Heart left ventricle (tissue), 16 donors: ENCODE measurements at places on chromosomes 5 and 9.

- DNase-seq: no peak
- H3K4me1 ChIP-seq: peaks cover 9% of the 10 kb centered on the region
- H3K4me3 ChIP-seq: no peak overlapping the region
- no peak overlapping the region for H3K27ac ChIP-seq
Measured at GRCh38 chr5:178453224-178453623, 137.0 kb downstream of the COL23A1 start.

- H3K4me1 ChIP-seq: no peaks in the 10 kb centered on the region
- H3K27ac ChIP-seq: no peak overlapping the region
- no peak for DNase-seq
- no peak overlapping the region for H3K4me3 ChIP-seq
Measured at GRCh38 chr5:26805076-26805475, 233.3 kb downstream of the CDH9 start.

DNA sequence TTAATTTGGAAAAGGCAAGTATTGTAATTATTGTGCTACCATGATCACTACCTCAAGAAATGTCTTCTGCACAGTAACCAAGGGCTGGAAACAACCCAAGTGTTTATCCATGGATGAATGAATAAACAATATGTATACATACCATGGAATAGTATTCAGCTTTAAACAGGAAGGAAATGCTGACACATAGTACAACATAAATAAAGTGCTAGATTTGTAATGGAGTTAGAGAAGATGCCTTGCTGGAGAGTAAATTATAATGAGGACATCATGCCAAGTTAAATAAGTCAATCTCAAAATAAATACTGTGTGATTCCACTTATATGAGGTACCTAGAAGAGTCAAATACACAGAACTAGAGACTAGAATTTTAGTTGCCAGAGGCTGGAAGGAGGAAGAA, 160.0 kb downstream of the CCDC192 start:
- no peak overlapping the region for H3K27ac ChIP-seq
- H3K4me1 ChIP-seq: peaks cover 7% of the 10 kb centered on the region
- H3K4me3 ChIP-seq: no peak overlapping the region
- H3K27me3 ChIP-seq: no peaks in the 10 kb centered on the region
- no peaks in the 10 kb centered on the region for H3K36me3 ChIP-seq

GRCh38 chr5:56791396-56791795, 24.0 kb upstream of the MAP3K1 start:
- H3K27me3 ChIP-seq: no peaks in the 10 kb centered on the region
- no peaks in the 10 kb centered on the region for H3K36me3 ChIP-seq
- no peak overlapping the region for H3K4me3 ChIP-seq
- DNase-seq: no peak
- no peak overlapping the region for H3K27ac ChIP-seq

DNA sequence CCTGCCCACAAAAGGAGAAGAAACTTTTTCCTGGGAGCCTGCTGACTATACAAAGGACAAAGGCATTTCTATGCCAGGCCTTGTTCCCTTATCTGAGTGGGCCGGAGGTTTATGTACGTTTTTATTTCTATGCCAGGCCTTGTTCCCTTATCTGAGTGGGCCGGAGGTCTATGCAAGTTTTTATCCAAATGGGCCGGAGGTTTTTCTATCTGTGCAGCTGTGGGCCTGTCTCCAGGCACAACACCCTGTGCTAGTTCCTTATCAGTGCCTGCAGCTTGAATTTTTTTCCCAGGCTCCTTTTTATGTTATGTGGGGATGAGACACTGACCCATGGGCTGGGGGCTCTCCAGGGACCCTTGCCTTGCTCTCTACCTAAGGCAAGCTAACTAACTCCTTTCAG, 5.5 kb downstream of the SLC25A2 start:
- no peak overlapping the region for H3K27ac ChIP-seq
- H3K4me3 ChIP-seq: no peak overlapping the region
- no peaks in the 10 kb centered on the region for H3K27me3 ChIP-seq

GRCh38 chr9:137664676-137665075, 45.9 kb downstream of the EHMT1 start:
- H3K27ac ChIP-seq: no peak overlapping the region
- H3K4me1 ChIP-seq: peaks cover 13% of the 10 kb centered on the region
- no peak overlapping the region for H3K4me3 ChIP-seq
- H3K27me3 ChIP-seq: no peaks in the 10 kb centered on the region
- no peak for DNase-seq

DNA sequence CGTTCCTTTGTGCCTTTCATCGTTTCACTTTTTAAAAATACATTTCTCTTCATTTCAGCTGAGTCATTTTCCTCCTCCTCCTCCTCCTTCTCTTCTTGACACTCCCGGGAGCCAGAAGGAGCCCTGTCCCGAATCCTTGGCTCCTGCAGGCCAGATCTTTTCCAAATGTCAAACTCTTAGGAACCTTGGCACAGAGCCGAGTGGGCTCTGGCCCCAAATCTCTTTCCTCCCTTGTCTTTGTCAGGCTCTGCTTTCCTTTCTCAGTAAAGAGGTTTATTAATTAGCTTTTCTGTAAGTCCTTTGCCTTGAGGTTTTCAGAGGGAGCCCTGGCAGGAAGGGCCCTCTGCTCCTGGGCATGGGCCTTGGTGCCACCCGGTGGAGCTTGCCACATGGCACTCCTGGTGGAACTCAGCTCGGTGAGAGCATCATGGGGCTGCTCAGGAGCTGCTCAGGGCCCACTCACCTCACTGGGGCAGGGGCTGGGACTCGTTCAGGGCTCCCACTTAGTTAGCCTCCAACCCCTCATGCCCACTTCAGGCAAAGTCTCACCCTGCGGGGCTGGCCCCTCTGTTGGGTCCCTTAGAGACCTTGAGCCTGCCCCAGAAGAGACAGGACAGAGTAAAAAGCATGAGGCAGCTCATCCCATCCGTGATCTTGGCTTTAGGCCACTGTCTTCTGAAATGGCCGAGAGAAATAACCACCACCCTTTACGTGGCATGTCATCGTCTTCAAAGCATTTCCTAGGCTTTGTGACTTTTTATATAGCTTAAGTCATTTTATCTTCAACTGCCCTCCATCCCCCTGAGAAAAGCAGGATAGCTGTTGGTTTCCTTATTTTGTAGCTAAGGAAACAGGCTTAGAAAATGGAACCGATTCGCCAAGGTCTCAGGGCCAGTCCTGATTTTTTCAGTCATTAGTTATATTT, 17.1 kb downstream of the STC2 start:
- no peak for DNase-seq
- H3K36me3 ChIP-seq: no peaks in the 10 kb centered on the region

- DNase-seq: no peak
- H3K27ac ChIP-seq: no peak overlapping the region
- no peak overlapping the region for H3K4me3 ChIP-seq
- H3K4me1 ChIP-seq: no peaks in the 10 kb centered on the region
Measured at GRCh38 chr9:95415158-95415557, 97.6 kb upstream of the FANCC start.

GRCh38 chr5:60522292-60522905, 177.6 kb downstream of the DEPDC1B start:
- no peak for DNase-seq
- H3K4me1 ChIP-seq: peaks cover 50% of the 10 kb centered on the region
- H3K27ac ChIP-seq: peak overlapping the region; percentile 59
- H3K27me3 ChIP-seq: no peaks in the 10 kb centered on the region
- H3K36me3 ChIP-seq: no peaks in the 10 kb centered on the region

GRCh38 chr5:148585988-148586387, 68.3 kb downstream of the HTR4 start:
- no peaks in the 10 kb centered on the region for H3K36me3 ChIP-seq
- no peaks in the 10 kb centered on the region for H3K4me1 ChIP-seq
- H3K27ac ChIP-seq: no peak overlapping the region
- no peaks in the 10 kb centered on the region for H3K27me3 ChIP-seq
- H3K4me3 ChIP-seq: no peak overlapping the region

DNA sequence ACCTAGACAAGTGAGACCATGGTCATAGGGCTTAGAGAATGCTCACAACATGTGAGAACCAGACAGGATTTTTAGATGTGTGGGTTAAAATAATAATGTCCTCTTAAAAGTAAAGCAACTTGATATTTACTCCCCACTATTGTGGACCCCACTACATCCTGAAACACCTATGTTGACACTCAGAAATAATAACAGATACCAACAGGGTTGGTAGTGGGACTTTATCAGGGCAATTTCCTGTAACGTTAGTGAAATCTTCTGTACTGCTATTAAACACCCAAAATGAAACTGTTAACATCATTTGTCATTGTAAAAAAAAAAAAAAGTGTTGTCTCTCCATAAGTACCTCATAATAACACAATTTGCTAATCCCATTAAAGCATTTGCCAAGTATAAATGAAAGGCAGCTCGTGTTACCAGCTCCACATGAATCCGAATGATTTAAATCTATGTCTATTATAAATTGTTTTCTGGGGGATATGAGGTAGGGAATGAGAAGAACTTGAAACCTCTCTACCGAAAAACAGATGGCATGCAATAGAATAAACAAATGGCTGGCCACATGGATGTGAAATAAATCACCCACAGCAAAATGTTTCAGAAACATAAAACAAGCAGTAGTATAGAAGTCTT, 285.9 kb downstream of the ARHGEF28 start:
- H3K4me3 ChIP-seq: no peak overlapping the region
- H3K4me1 ChIP-seq: no peaks in the 10 kb centered on the region
- no peak overlapping the region for H3K27ac ChIP-seq

- DNase-seq: no peak
- H3K27me3 ChIP-seq: peaks cover 27% of the 10 kb centered on the region
- H3K36me3 ChIP-seq: no peaks in the 10 kb centered on the region
- H3K27ac ChIP-seq: no peak overlapping the region
- no peaks in the 10 kb centered on the region for H3K4me1 ChIP-seq
- no peak overlapping the region for H3K4me3 ChIP-seq
Measured at GRCh38 chr5:568061-568781, 43.9 kb upstream of the CEP72 start.
